Forelimb muscle (tissue), 1 donor: ENCODE measurements at places on chromosomes 13 and 19. TPM values are rescaled to one million over a fixed set of nuclear protein-coding genes. Genes with fewer than 3 reads are reported as not detected.
A peak's percentile ranks its signal among the peaks of the same experiment; 100 is the strongest.

DNA sequence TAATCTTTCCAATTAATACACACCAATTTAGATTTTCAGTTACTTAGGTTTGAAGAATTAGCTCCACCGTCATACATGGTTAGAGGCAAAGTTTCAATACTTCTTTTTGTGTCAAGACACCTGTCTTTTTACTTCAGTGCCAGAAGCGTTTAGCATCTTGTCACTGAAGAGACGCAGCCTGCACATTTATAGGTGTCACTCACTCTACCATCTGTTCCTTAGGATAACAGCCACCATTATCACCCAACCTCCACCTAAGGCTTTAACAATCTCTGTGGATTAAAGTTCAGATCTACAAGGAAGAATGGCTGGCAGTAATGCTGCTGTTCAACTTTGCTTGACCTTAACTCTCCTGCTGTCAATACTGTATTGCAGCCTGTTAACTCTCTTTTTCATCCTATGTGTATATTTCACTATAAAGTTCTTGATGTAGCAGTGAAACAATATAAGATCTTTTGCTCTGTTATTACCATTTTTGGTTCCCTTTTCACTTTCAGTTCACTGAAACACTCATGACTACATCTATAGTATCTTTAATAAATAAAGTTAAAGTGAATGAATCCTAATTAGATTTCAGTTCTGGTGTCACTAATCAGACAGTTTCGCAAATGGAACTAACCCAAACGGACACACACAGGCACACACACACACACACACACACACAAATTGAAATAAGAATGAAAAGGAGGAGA lies 435.6 kb downstream of the PCDH9 start:
- no peak for DNase-seq

- DNase-seq = no peak
These were observed 70.5 kb downstream of the GJA3 start for GRCh38 chr13:20090349-20090748.

DNA sequence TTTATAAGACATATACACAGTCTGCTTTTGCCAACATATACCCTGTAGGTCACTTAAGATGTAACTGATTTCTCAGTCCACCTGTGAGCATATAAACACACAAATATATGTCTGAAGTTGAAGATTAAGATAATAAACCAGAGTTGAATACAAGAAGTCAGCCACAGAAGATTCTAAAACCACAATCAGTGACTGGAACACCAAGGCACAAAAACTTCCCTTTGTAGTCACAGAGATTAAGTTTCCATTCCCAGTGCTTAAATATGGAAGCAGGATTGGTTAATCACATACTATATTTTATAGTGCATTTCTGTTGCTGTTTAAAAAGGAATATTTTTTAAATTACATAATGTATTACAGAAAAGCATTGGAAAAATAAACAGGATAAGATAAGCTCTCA lies 39.9 kb downstream of the MTMR6 start:
- DNase-seq = no peak

DNA sequence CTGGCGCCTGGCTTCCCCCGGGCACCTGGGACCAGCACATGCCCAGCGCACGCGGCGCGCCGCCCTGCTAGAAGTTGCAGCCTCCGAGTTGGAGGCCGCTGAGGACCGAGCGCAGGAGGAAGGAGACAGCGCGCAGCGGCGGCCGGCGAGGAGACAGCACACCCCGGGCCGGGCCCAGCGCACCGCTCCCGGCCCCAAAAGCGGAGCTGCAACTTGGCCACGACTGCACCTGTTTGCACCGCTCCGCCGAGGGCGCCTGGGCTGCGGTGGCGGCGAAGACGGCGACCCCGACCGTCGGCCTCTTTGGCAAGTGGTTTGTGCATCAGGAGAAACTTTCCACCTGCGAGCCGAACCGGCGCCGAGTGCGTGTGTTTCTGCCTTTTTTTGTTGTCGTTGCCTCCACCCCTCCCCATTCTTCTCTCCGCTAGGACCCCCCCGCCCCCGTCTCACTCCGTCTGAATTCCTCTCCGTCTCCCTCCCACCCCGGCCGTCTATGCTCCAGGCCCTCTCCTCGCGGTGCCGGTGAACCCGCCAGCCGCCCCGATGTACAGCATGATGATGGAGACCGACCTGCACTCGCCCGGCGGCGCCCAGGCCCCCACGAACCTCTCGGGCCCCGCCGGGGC lies at the start of gene SOX1:
Gene SOX1 (plus strand): TSS at position 34 of the 626 bp plus-strand sequence. CDS start 510 bp downstream, at position 544.
- DNase-seq = no peak

DNA sequence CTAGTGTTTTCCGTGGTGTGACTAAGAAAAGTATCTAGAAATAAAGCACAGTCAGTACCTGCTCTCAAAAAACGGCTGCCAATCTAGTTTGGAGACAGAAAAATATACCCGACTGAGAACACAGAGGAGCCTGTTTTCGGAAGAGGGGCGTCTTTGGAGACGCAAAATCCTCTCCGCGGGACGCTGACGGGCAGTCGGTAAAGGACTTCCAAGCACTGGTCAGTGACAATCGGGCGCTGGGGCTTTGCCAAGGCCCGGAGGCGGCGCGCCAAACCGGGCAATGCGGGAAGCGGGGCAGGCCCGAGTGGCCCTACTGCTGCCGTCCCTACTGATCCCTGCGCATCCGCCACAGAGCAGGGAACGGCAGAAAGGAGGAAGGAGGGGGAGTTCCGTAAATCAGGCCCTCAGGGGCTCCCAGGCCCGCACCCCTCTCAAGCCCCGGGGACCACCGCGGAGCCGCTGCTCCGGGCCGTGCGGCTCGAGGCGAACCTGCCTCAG lies 588 bp upstream of the DPY19L3 start:
- no peak for DNase-seq

DNA sequence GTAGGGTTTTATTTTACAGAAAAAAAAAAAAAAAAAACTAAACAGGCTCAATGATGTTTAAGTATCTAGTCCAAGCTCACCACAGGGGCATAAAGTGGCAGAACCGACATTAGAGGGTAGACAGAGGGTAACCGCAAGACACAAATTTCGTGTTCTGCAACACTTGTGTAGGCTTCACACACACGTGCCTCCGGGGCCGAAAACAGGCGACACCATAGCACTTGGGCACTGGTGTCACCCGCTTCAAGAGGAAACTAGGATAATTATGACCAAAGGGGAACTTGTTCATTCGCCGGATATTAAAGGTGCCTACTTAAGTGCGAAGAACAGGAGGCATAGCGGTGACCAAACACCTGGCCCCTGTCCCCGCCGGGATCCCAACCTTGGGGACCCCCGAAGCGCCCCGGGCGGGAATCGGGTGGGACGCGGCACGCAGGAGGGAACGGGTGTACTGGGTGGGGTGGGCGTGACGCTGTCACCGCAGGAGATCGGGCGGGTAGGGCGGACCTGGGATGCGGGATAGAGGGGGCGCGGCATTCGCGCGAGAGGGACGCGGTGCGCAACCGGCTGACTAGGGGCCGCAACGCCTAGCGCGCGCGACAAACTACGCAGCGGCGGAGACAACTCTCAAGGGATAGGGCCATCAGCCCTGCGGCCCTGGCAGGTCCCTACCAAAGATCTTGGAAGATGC lies 558 bp downstream of the MZT1 start:
- DNase-seq = no peak

- no peak for DNase-seq
These were observed 217.1 kb upstream of the SPRY2 start for GRCh38 chr13:80558074-80558473.

DNA sequence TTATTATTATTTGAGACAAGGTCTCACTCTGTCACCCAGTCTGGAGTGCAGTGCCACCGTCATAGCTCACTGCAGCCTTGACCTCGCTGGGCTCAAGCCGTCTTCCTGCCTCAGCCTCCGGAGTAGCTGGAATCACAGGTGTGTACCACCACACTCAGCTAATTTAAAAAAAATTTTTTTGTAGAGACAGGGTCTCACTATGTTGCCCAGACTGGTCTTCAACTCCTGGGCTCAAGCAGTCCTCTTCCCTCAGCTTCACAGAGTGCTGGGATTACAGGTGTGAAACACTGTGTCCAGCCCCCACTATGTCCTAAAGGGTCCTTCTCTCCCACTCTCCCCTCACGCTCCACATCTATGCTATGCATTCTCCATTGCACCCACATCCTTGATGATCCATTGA lies 9.1 kb upstream of the TLE2 start:
- DNase-seq = no peak

DNA sequence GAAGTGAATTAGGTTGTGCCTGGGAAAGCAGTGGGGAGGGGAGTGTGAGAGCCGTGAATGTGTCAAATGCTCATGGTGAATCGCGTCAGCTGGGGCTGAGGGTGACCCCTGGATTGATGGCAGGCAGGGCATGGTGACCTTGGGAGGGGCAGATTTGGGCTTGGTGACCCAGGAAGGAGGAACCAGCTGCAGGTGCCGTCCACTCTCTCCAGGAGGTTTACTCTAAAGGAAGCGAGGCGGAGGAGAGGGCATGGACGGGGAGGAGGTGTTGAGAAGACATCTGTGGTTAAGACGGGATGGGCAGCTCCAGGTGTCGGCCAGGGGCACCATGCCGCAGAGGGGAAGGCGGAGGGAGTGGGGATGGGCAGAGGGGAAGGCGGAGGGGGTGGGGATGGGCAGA lies 28.7 kb downstream of the TMEM255B start:
- no peak for DNase-seq

DNA sequence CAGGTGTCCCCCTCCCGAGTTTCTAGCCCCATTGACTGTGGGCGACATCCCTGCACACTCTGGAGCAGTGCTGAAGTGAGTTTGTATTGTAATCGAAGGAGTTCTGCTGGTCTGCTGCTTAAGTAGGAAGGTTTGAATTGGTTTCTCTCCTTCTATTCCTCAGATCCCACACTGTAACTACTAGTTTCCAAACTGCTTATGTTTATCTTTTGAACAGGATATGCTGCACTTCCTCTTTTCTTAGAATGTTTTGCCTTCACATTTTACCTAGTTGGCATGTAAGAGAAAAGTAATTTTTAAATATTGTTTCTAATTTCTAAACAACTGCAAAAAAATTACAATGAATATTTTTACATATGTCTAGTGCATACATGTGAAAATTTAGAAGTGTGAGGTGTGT lies 511.8 kb downstream of the KLF12 start:
- no peak for DNase-seq

DNA sequence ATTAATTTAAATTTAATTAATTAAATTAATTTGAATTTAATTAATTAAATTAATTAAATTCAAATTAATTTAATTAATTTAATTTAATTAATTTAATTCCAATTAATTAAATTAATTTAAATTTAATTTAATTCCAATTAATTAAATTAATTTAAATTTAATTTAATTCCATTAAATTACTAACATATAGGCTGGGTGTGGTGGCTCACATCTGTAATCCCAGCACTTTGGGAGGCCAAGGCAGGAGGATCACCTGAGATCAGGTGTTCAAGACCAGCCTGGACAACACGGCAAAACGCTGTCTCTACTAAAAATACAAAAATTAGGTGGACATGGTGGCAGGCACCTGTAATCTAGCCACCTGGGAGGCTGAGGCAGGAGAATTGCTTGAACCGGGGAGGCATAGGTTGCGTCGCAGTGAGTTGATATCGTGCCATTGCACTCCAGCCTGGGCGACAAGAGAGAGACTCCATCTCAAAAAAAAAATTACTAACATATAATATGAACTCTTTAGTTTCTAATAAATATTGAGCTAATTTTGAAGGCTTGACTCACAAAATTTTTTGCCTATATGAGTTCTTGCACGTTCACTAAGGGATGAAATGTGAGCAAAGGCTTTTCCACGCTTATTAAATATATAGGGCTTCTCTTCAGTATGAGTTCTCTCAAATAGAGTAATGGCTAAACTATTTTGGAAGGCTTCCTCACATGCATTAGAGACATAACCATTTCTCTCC lies 9.0 kb upstream of the USP29 start:
- no peak for DNase-seq

DNA sequence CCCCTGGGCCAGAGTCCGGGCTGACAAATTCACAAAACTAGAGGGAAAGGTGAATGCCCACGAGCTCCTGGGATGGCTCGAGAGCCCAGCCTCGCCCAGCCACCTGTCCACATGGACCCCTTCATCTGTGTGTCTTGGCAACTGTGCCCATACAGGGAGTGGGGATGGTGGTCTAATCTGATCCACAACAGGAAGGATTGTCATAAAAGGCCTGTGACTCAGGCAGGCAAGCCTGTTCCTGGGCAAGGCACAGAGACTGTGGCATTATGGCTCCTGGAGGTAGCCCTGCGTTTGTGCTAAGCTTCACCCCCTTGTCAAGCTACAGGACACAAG lies 20.0 kb downstream of the CAPS start:
- DNase-seq = no peak

DNA sequence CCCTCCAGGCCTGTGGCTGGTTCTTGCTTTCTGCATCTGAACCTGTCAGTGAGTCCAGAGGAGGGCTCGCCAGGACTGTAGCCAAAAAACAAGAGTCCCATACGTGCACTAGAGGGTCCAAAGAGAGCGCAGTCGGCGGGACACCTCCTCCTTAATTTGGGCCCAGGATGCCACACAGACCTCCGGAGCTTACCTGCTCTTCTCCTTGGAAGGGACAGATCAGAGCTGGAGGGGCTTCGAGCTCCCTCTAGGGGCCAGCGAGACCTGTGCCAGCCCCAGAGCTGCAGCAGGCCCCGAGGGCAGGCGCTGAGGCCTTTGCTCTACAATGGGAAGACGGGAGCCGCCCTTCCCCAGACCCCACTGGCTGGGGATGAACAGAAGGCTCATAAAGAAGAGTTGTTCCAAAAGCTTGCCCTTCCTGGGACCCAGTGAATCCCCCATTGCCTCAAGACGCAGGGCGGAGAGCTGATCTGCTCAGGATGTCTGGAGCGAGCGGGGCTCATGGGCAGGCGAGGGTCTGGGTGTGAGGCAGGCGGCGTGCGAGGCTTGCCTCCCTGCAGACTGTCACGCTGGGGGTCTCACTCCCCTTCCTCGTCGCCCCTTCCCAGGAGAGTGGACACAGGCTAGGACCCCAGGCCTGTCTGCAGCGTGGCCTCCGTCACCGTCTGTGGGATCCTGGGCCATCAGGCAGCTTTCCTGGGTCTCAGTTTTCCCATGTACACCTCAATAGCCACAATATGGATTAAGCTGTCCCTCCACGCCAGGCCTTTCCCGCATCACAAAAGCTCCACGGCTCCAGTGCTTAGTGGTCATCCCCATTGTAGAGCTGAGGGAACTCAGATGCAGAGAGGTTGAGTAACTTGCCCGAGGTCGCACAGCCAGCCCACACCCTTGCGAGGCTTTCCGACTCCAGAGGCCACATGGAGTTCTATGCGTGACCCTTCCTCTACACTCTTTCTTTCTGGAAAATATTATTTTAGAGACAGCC lies 46.9 kb upstream of the VSTM2B start:
- DNase-seq = no peak

- DNase-seq = peak; percentile 26
These were observed at the start of gene RCBTB1 for GRCh38 chr13:49585220-49586157. TSS of gene RCBTB1 (minus strand) at chr13:49585558. CDS start at chr13:49567279, 18,279 bp downstream.

- no peak for DNase-seq
These were observed 14.6 kb downstream of the PLD3 start for GRCh38 chr19:40363069-40363468.

The WDR87 gene
- polyA plus RNA-seq = 0.19 TPM

The C19orf85 gene
- not detected for polyA plus RNA-seq

The LIM2 gene
- not detected for polyA plus RNA-seq

The ADAMTS10 gene
- 25.0 TPM for polyA plus RNA-seq

The ZNF616 gene
- polyA plus RNA-seq = 9.1 TPM

The CCNE1 gene
- 22.8 TPM for polyA plus RNA-seq

The MYO1F gene
- 6.7 TPM for polyA plus RNA-seq
